ENCODE measurements at places on chromosomes 12 and 14.

DNA sequence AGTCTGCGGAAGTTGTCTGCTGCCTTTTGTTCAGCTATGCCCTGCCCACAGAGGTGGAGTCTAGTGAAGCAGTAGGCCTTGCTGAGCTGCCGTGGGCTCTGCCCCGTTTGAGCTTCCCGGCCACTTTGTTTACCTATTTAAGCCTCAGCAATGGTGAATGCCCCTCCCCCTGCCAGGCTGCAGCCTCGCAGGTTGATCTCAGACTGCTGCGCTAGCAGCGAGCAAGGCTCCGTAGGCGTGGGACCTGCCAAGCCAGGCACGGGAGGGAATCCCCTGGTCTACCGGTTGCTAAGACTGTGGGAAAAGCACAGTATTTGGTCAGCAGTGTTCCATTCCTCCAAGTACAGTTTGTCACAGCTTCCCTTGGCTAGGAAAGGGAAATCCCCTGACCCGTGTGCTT, 143.6 kb downstream of the DYRK2 start:
- no peak for DNase-seq

GRCh38 chr12:99810718-99811593, 163.4 kb downstream of the GARIN6 start:
- no peak for DNase-seq

GRCh38 chr14:104481323-104481722, 98.2 kb upstream of the C14orf180 start:
- DNase-seq: no peak

- no peak for DNase-seq
These were observed 9.7 kb downstream of the NCOR2 start for GRCh38 chr12:124557518-124558223.

GRCh38 chr14:61622051-61622450, 73.3 kb upstream of the HIF1A start:
- no peak for DNase-seq

DNA sequence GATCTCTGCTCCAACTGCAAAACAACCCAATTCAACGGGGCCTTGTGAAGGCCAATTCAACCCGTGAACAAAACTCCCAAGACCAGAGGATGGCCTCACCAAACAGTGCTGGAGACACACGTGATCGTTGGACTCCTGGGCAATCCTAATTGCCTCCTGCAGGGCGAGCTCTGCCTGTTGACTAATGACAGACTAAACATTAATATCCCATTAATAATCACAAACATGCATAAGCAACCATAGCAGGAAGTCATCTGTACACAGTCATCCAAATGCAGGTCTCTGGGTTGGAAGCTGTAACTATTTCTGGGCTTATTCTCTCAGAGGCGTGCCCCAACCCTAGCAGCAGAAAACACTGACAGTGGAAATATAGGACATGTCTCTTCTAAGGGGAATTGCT, 21.0 kb downstream of the ANAPC5 start:
- DNase-seq: no peak

DNA sequence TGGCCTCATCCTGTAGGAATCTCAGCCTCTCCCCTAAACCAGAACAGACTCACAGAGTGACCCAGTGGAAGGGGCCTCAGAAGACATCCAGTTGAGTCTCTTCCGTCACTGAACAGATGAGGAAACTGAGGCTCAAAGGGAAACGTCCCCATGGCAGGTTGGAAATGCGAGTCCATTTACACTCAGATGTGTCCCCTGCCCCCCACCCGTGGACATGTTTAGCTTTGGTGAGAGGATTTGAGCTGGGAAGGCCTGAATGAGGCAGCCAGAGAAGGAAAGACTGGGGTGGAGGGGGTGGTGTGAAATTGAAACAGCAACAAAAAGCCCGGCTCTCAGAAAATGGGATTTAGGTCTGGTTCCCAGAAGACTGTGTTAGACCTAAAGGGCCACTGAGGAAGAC, 1.7 kb downstream of the FAIM2 start:
- DNase-seq: no peak

- DNase-seq: no peak
These were observed 8.2 kb upstream of the ZNF410 start for GRCh38 chr14:73878436-73878835.

DNA sequence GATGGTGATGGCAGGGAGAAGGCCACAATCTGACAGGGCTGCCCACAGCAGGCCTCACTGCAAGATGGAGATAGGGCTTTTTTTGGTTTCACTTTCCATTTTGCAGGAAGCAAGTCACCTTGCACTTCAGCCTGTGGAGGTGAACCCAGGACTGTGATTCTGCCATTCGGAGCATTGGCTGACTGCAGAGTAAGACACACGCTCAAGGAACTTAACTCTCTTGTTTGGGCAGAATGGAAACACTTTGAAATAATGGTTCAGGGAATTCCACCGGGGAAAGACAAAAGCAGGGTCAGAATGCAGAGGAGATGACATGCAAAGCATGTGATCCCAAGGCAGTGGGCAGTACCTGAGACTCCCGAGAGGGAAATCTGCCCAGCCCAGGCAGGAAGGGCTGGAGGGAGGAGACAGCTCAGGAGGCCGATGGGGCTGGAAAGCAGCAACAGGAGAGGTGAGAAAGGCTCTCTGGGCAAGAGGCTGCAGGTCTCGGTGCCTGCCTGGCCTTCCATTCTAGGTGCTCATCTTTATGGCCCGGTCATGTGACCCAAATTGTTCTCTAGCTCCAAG, 58.7 kb upstream of the PRMT8 start:
- DNase-seq: no peak

DNA sequence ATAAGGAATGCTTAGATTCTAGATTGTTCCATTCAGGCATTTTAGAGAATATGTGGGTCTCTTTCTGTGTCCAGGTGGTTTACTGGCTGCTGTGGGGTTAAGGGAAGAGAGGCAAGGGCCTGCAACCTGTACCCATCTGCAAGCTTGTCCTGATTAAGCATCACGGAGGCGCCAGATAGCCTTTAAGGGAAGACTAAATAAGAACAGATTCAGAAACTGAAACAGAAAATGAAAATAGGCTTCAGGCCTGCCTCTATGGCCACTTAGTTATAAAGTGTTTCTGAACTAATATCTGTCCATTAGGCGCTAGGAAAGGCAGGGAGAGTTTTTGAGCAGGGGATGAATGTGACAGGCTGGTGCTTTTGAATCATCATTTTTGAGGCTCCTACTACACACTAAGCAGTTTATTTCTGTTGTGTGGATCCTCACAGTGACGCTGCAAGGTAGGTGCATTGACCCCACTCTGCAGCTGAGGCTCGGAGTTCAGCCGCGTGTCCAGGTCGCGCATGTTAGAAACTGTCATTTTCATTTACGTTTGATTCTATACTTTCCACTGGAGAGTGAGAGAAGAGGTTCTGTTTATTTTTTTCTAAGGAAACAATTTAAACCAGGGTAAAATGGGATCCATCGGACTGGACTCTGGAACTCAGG, 47.4 kb downstream of the SLC6A12 start:
- no peak for DNase-seq

DNA sequence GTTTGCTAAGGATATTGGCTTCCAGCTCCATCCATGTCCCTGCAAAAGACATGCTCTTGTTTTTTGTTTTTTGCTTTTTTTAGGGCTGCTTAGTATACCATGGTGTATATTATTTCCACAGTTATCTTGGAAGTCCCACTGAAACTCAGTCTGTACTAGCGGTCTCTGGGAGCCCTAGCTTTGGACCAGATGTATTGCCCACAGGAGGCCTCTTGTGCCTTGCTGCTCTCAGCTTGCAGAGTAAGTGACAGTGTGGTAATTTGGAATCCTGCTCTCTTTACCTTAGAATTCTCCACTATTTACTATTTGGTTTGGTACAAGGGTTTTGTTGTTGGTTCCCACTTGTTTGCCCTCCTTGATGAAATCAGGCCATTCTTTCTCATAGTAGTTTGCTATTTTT, 1022.9 kb downstream of the LRFN5 start:
- no peak for DNase-seq

GRCh38 chr14:89485264-89485663, 68.2 kb upstream of the FOXN3 start:
- peak; percentile 60 for DNase-seq

GRCh38 chr14:100341301-100342031, 18.3 kb downstream of the SLC25A47 start:
- peak; percentile 38 for DNase-seq

DNA sequence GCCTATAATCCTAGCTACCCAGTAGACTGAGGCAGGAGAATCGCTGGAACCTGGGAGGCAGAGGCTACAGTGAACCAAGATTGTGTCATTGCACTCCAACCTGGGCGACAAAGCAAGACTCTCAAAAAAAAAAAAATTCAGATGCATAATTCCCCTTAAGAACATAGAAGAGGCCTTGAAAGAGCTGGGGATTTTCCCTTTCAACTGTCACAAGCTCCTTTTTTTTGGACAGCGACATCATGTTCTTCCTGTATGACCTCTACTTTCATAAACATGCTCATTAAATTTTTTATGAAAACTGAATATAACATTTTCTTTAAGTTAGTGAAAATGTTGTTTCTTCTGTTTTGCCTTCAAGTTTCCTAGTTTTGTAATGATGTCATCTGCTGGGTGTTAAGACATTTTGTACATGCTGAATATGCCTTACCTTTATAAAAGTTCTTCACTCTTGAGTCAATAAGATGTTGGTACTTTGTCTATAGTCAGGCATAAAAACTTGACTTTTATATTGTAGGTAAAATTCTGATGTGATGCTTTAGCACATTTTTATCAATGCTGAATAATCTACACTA, 76.0 kb downstream of the PTHLH start:
- DNase-seq: no peak

- DNase-seq: no peak
These were observed 45.6 kb downstream of the MAGOHB start for GRCh38 chr12:10567813-10568212.

GRCh38 chr12:12891080-12891880, at the start of gene GPRC5A:
Gene GPRC5A, plus strand, starts transcription at chr12:12891562. Its CDS starts 16,688 bp downstream, at chr12:12908250.
- peak; percentile 24 for DNase-seq

GRCh38 chr12:126369487-126370463, 1304.5 kb downstream of the AACS start:
- no peak for DNase-seq

- no peak for DNase-seq
These were observed 49.9 kb downstream of the PELI2 start for GRCh38 chr14:56168007-56168616.

GRCh38 chr12:116160231-116160630, 117.3 kb downstream of the MED13L start:
- DNase-seq: no peak

GRCh38 chr12:79086541-79087296, 222.1 kb downstream of the SYT1 start:
- DNase-seq: no peak

- no peak for DNase-seq
These were observed 45.7 kb upstream of the PDZRN4 start for GRCh38 chr12:41142376-41142775.

DNA sequence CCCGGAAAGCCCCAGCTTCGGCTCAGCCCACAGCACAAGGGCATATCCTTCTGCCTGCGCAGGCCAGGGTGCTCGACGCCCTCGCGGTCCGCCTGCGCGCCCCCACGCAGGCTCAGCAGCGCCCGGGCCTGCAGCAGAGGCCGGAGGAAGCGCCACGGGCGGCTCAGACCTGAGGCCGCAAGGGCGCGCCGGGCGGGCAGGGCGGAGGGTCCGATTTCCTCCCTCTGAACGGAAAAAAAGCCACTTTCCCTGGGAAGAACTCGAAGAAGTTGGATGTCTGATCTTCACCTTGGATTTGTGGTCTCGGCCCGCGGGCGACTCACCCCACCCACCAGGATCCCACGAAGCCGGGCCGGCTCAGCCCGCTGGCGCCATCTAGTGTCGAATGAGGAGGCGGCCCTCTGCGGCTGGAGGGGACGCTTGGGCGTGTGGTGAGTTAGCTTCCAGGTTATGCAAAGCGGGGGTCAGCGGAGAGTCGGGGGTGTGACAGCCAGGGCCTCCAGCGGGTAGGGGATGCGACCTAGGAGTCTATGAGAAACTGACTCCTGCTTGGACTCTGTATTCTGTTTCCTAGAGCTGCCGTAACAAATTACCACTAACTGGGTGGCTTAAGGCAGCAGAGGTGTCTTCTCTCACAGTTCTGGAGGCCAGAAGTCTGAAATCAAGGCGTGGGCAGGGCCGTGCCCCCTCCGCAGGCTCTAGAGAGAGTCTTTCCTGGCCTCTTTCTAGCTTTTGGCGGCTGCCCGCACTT, 40.0 kb upstream of the SRSF5 start:
- DNase-seq: peak; percentile 87

- DNase-seq: no peak
These were observed 18.6 kb downstream of the PELI2 start for GRCh38 chr14:56136571-56137452.

DNA sequence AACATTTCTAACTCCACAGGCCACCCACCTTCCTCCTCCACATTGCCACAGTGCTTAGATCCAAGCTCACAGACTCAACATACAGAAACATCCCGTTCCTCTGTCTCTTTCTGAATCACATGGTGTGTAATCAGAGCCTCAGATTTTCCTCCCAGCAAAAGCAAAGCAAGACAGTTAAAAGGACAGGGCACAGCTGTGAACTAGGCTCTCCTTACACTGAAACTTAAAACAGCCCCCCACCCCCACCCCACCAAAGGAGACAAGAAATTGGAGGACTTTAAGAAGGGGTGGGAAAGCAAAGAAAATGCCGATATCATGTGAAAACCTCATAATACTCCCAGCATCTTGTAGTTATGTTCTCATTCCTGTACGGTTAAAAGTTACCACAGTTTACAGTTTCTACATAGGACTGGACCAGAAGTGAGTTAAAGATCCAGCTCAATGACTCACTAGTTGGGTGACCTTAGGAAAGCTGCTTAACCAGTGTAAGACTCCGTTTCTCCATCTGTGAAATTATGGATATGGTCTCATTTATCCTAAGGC, 4.8 kb downstream of the YBX3 start:
- DNase-seq: no peak

DNA sequence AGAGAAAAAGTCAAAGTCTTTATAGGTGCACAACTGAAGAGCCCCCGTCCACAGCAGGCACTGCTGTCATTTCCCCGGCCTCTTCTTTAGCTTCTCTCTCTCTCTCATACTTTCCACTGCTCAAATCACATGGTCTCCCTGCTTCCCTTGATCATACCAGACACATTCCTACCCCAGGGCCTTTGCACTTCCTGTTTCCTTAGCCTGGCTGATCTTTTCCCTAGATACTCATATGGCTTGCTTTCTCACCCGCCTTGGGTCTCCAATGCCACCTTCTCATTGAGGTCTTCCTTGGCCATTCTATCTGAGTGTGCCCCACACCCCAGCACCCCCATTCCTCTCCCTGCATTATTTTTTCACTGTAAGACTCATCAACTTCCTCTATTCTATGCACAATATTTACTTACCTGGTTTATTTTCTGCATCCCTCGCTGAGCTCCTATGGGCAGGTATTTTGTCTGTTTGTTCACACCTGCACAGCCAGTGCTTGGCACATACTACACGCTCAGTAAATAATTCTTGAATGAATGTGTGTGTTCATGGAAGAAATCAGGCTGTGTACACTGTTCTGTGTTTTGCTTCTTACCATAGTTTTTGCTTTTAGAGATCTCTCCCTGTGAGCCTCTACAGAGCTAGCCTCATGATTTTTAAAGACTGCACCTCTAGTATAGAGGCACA, 31.9 kb downstream of the SERPINA1 start:
- DNase-seq: no peak

Data from CD4-positive, alpha-beta T cell treated with Interleukin-4 for 1 hour (primary cell).